ENCODE measurements at places on chromosomes 7 and 10.

DNA sequence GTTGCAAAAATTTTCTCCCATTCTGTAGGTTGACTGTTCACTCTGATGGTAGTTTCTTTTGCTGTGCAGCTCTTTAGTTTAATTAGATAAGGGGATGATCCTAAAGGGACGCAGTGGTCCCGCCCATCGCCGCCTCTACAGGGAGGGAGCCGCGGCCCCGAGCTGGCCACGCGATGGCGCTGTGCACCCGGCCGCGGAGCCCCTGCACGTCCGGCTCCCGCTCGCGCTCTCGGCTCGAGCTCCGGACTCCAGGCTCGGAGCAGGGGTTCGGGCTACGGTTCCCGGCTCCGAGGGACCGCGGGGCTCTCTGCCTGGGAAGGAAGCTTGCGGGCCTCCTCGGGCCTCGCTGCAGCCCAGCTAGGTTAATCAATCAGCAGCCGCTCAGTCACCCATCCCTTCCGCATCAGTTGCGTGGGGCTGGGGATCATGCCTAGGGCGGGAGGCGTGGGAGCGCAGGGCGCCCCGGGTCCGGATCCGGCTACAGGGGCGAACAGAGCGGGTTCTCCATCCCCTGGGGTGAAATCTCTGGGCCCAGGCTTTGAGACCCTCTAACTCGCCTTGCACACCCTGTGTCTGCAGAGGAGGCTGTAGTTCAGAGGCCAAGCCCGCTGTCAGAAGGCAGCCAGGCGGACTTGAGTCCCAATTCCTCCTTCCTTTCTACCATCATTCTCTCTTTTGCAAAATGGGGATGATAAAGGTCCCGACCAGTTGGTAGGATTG, 97.9 kb downstream of the WDR11 start:
- DNase-seq: peak; percentile 20

DNA sequence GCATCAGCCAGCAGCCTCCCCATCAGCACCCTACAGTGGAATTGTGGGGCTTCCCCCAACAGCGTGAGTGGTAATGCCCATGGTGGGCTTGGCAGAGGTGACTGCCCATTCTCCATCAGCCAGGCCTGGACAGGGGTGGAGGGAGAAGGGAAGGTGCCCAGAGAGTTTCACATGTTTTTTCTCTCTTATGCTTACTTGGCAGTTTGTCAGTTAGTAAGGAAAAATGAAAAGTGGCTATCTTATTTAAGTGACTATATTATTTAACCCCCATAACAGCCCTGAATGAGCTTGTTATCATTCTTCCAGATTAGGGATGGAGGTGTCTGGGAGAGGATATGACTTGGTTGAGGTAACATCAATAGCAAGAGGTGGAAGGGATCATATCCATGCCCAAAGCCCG, 921.7 kb downstream of the GRID1 start:
- DNase-seq: no peak

DNA sequence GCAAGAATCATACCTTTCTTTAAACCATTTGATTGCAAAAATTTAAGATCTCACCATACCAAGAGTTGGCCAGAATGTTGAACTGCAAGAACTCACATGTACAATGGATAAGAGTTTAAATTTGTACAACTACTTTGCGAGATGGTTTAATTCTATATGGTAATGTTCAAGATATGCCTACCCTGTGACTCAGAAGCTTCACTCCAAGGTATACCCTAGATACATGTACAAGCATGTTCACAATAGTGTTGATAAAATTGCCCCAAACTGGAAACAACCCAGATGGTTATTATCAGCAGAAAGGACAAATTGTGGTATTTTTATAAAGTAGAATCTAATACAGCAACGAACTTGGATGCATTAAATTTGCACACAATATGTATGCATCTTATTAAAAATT, 25.1 kb upstream of the RAB18 start:
- DNase-seq: no peak

DNA sequence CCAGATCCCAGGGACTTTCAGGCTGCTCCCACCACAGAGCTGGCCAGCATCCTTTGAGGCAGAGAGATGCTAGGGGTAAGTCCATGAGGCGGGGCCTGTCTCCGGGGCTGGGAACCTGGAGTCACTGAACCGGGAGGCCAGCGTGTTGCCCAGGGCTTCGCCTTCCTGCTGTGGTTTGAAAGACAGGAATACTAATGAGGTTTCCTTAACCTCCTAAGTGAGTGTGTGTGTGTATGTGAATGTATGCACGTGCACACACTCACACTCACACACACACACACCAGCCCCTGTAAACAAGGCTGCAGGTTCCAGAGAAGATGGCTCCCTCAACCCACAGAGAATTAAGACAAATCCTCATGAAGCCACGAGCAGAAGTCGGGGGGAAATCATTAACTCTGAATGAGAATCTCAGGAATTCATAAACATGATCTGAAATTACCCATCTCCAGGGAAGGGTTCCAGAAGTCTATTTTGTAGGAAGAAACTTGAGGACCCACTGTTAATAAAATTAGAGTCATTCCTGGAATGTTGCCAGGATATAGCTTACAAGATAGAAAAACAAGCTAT, 20.3 kb upstream of the PFKP start:
- no peak for DNase-seq

- no peak for DNase-seq
These were observed 10.2 kb downstream of the SCD start for GRCh38 chr10:100357059-100357858.

GRCh38 chr10:16989826-16990293, 139.8 kb downstream of the CUBN start:
- DNase-seq: no peak

DNA sequence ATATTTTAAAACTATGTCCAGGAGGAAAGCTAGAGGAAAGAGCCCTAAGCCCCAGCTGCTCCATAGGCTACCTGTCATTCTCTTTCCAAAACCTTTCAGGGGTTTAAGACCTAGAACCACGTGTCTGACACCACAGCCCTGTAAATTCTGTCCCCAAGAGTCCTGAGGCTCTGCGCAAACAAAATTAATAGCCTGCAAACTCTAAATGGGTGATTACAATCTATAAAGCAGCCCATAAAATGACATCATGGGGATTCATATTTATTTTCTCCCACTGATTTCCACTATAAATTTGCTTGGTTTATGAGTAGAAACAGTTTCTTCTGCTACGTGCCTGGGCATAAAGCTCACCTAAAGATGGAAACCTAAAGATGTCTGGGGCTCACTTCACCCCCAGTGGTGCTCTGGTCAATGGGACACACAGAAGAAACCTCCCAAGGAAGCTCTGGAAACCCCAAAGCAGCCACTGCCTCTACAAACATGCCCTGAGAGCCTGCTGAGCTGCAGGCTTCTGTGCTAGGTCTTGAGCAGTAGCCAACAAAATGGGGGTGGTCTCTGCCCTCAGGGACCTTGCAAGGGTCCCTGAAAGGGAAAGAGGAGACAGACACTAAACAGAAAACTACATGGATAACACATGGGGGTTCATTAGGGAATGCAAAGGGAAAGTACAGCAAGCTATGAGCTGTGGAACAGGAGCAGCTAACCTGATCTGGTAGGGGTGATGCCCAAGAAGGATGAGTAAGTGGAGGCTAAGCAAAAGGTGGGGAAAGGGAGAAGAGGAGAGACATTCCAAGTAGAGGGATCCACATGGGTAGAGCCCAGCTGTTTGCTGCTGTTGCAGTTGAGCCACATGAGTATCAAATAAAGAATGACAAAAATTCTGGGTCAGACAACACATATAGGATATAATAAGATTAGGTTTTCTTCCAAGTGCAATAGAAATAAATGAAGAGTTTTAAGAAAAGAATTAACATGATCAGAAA, 331.7 kb downstream of the KCNMA1 start:
- no peak for DNase-seq

DNA sequence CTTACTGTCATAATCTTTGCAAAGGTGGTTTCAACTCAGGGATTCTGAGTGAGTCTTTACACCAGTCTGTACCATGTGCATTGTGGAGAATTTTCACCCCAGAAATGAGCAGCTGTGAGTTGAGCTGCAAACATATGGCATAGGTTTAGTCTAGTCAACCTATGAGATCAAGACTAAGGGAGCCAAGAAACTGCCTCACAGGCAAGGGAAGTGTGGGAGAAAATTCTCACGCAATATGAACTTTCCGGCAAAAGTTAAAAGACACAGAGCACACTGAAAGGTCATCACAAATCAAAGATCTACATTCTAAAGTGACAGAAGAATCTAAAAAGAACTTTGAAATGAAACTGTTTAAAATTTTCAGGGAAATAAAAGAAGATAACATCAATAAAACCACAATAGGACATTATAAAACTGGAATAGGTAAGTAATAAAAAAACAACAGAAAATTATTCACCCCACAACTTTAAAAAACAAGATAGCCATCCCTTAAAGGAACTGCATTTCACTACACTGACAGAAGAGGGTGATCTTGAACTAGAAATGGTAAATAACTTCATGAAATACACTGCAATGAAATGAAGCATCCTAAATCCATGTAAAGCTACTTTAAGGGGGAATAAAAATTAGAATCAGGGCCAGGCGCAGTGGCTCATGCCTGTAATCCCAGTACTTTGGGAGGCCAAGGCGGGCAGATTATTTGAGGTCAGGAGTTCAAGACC, 63.5 kb downstream of the LGI1 start:
- no peak for DNase-seq

- DNase-seq: no peak
These were observed 961.5 kb downstream of the PCDH15 start for GRCh38 chr10:53839440-53840039.

DNA sequence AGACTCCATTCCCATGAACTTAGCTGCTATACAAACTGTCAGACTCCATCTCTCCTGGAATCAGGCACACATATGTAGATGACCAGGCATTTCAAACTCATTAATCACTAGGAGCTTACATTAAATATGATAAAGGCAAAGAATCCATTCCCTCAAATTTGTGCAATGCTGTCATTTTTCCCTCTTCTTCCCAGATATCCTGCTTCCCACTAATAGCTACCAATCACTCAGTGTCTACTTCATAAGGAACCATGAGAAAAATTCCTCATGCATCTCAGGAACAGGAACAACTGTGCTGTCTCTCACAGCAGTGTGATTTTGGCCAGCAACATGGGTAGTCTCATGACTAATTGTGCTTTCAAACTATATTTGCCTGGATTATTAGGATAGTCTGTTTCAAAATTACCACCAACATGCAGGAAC, 133.9 kb downstream of the DKK1 start:
- DNase-seq: no peak

- DNase-seq: no peak
These were observed 188.9 kb downstream of the BICC1 start for GRCh38 chr10:58701405-58702135.

- no peak for DNase-seq
These were observed 44.5 kb downstream of the ICA1 start for GRCh38 chr7:8217200-8218068.

- no peak for DNase-seq
These were observed 1.7 kb upstream of the C10orf105 start for GRCh38 chr10:71721313-71721712.

DNA sequence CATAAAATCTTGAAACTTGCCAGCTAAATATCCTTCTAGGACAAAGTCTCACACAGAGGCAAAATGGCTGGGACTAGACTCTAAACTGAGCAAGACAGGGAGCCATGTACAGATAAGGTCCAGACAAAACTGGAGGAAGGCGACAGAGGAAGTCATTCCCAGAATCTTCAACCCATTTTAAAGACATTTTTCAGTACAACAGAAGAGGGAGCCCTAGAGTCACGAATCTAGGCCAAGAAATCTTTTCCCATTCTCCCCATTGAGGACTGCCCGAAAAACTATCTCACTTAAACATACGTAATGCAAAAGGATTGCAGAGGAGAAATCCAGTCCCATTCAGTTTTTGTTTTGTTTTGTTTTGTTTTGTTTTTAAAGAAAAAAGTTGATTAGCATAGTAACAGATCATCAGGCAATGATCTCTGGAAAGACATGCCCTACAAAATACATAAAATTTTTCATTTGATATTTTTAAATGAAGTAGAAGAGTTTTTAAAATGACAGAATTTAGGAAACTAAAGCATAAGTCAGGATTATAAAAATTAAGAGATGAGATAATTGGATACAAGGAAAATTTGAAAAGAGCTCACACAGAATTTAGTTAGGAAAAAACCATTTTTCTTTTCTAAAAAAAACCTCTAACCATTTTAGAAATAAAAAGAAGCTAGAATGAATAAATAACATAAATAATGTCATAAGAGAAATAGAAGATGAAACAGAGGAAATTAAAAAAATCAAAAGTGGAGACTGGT, 16.9 kb upstream of the PRF1 start:
- no peak for DNase-seq

DNA sequence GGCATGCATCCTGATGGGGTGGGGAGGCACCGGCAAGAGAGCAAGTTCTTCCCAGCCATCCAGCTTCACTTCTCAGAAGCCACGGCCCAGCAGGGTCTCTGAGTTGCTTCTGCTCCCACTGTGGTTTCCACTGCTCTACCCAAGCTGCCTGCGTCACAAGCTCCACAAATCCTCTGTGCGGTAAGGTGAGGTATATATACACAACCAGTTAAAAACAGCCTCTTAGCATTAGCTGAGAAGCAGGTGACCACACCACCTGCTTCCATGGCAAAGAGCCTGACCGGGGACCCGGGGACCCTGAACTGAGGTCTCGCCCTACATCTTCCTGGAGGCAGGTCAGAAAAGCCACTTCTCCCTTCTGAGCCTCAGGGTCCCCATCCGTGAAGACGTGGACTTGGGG, 46.9 kb upstream of the NPFFR1 start:
- DNase-seq: no peak

DNA sequence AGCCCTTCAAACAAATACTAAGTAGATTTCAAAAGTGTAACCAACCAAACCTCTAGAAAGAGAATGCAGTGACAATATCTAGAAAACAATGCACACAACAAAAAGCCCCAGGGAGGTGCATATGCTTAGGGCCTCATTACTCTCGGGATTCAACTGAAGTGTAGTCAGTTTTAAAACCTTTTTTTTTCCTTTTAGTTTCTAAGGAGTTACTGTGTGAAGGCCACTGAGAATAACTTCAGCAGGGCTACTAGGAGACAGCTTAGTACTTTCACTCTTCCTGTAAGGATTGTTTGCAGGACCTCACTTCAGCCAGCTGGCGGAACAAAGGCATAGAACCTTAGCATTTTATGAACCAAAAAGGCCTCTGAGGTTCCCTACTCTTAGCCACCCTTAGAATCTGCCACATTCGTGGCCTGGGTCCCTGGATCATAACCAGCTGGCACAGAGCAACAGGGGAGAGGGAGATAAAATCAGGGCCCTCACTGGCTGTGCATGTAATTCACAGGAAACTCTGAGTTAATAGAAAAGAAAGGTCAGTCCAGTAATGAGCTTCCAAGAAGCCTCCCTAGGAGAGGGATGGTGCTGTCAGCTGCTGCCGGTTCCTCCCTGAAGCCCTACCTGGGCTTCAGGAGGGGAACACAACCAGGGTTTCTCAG, 3.6 kb downstream of the VOPP1 start:
- no peak for DNase-seq

- no peak for DNase-seq
These were observed 572.4 kb upstream of the LRRTM3 start for GRCh38 chr10:66353422-66353821.

DNA sequence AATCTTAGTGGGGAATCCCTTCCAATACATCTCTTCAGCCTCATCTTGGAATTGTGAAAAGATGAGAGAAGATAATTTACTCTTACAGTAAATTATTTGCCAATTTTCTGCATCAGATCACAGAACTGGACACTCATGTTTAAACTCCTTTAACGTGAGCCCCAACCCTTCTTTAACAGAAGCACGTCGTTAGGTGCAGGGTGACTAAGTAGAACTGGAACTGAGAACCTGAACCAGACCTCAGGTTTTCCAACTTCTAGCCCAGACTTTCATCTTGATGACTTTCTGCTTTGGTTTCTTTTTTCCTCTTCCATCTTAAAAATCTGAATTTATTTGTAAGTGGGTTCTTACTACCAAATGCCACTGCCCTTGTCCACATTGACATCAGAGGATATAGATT, 57.2 kb upstream of the LYZL2 start:
- DNase-seq: no peak

All from activated CD8-positive, alpha-beta memory T cell treated with anti-CD3 and anti-CD28 coated beads for 4 hours (primary cell).